ENCODE measurements at places on chromosomes 11 and 22. TPM values are rescaled to one million over a fixed set of nuclear protein-coding genes. Genes with fewer than 3 reads are reported as not detected.

GRCh38 chr22:36153501-36154422 is 6.8 kb downstream of the APOL3 start:
- no peak for DNase-seq

Gene MIOX
- not detected for total RNA-seq

DNA sequence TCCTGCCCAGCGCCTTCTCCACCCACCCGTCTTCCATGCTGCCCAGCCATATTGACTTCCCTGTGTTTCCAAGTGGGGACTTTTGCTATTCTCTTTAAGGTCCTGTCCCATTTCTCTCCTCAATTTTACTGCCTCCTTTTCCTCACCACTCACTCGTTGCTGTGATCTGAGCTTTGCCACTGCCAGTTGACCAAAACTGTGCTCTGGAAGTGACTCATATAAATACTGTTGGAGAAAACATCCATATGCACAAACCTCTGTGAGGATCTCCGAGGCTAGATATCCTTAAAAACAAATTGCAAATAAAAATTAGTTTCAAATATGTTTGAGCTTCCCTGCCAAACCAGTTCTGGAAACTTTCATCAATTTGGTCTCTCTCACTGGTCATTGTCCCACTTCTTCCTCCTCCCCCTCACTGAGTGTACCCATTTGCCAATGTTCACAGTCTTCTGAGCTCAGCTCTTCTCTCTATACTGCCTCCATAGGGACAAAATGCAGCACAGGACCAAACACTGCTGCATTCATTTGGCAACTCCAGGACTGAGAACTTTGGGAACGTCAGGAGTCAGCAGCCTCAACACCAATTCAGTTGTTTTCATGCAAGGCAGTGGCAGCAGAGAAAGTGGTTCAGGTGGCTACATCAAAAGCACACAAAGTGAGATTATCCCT is 34.0 kb upstream of the MMP13 start:
- DNase-seq, result no peak

DNA sequence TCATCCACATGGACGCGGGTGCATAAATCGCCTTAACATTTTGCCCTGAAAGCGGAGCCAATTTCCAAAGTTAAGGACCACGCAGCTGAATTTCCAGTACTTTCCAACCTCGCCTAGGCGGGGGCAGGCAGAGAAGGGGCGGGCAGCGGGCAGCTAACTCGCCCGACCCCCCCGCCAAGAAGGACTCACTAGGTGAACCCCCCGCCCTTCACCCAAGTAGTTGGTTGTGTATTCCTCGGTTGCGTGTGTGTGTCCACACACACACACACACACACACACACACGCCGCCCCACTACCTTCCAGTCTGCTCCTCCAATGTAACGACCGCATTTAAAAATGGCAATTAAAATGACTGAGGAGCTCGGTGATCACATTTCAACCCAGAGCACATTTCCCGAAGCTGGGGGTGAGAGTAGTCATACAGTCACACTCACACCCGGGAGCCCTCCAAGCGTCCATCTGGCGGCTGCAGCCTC is 1.4 kb downstream of the TENM4 start:
- no peak for DNase-seq

Gene SERPIND1
- total RNA-seq, result not detected

GRCh38 chr22:40236131-40236665 is 58.5 kb downstream of the TNRC6B start:
- DNase-seq, result no peak

Gene INS
- total RNA-seq, result not detected

DNA sequence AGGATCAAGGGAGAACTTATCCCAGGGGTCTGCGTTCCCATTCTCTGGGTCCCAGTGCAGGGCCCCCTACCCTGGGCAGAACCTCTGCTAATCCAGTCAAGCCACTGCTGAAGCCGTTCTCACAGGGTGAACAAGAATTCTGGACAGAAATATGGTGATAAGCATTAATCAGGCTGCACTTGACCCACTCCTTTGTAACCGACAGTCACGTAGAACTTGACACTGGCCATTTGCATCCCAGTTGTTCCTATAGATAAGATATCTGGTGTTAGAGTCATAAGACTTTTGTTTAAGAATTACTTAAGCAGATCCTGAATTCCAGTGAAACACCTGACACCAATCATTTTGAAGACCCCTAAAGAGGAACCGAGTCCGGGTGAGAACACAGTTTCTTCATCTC is 107.5 kb upstream of the THY1 start:
- DNase-seq, result no peak

Gene OR51B5
- total RNA-seq, result not detected

DNA sequence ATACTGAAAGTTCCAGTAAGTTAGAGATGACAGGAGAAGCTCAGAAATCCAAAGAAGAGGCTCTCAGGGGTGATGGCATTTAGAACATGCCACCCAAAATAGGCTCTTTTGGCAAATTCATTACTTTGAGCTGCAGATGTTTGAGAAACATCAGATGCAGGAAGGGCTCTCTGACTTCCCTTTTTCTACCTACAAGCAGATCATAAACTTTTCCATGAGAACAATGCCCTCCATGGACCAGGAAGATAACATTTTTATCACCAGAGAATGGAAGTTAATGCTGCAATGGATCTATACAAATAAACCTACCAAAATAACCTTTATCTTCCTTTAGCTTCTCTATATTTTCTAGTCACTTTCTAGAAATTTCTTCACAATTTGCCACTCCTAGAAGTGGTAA is 32.7 kb upstream of the FAR1 start:
- DNase-seq, result no peak

Gene MPPED1
- total RNA-seq, result not detected

DNA sequence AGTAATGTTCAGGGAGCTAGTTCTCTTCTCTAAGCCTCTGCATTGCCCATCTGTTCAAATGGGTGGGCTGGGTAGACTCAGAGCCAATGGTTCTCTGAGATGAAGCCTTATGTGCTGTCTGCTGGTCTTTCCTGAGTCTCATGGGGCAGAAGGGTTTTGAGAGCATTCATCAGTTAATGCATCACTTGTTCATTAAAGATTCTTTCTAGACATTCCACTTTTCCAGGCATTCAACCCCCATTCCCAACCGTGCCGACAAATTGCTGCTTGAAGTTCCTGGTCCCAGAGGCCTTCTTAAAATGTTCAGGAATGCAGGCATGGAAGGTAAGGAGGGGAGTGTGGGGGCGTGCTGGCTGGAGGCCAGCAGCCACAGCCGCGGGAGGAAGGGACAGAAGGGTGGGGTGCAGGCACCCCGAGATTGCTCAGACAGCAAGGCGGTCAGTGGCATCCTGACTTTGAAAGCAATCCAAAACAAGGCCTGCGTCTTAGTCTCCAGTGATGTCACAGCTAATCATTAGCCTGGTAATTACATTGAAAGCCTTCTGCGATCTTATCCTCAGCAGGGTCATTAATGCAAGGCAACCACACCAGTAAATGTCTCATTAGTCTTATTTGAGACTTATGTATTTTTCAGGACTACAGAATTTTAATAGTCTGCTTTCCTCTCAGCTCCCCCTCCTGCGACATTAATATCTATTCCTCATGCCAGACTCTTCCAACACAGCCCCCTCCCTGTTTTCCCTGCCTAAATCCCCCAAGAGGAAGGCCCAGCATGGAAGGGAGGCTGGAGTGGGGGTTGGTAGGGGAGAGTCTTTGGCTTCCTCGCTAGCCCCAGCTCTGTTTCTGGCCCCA is 328.8 kb downstream of the MIAT start:
- no peak for DNase-seq

DNA sequence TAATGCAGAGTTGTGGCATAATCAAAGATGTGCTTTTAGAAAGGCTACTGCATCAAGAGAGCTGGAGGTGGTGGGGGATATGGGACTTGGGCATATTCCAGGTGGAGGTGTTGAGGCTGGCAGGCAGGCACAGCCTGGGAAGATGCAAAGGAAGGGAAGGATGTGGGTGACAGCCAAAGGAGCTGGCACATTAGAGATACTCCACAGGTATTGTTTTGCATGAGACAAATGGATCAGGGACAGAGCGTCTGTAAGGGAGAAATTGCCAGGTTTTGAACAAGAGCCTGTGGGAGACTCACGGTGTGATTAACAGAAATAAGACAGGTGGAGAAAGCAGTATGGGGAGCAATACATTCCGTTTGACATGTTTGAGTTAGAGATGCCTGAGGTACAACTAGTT is 263.7 kb downstream of the NELL1 start:
- DNase-seq, result no peak

Gene PHOX2A
- total RNA-seq, result not detected

Gene GAL3ST1
- 0.19 TPM for total RNA-seq

Gene ARHGAP32
- total RNA-seq, result 6.4 TPM

Gene OR5B3
- total RNA-seq, result not detected

DNA sequence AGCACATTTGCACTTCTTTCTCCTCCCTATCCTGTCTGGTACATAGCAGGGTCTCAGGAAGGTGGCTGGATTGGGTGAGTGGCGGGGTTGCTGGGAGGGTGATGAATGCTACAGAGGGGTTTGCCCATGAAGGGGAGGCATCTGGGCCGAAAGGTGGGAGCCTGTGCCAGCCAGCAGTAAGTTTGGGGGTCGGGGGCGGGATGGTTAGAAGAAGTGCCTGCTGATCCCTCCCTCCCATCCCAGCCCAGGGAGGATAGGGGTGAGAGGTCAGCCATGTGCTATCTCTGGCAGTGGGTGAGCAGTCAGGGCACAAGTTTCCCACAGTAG is 2.8 kb downstream of the CD82 start:
- DNase-seq, result no peak

DNA sequence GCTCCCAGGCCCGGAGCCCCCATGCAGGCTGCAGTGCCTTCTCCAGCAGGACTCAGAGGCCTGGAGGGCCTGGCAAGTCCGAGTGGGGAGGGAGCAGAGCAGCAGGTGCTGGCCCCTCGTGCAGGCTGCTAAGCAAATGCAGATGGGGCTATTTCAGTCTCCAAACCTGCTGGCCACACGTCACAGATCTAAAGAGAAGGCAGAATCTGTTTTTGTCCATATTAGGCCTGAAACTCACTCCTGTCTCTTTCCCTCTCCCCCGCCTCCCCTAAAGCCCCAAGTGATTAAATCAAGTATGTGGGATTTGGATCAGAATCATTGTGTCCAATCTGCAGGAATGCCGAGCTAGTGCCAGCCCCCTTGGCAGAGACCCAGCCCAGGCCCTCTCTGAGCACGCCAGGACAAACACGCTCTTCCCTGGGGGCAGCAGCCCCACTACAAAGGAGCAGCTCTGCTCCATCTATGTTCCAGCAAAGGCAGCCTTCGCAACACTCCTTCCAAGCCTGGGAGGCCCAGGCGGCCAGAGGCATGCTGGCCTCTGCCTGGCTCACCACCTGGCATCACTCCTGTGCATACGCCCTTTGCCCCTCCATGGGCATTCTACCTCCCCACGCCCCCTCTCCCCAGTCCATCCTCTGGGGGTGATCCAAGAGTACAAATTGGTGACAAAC is 26.5 kb downstream of the RPL27A start:
- peak; percentile 94 for DNase-seq

- DNase-seq, result no peak
Observed at GRCh38 chr11:117855912-117856651, 20.4 kb downstream of the FXYD6 start.

DNA sequence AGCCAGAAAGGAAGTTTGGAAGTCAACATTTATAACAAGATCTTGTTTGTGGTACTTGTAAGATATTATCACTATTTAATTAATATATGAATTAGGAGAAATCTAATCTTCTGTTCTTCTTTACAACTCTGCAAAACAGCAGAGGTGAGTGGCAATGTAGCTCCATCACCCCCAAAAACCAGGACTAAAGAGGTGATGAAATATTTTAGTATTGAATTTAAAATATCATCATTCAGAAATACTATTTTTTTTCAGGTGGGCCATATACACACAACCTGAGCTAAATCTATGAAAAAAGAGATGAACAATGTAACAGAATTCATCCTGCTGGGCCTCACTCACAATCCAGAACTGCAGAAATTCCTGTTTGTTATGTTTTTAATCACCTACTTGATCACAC is at the start of gene OR4C45:
Gene OR4C45, plus strand, starts transcription at position 301 of the 400 bp plus-strand sequence.
- no peak for DNase-seq

DNA sequence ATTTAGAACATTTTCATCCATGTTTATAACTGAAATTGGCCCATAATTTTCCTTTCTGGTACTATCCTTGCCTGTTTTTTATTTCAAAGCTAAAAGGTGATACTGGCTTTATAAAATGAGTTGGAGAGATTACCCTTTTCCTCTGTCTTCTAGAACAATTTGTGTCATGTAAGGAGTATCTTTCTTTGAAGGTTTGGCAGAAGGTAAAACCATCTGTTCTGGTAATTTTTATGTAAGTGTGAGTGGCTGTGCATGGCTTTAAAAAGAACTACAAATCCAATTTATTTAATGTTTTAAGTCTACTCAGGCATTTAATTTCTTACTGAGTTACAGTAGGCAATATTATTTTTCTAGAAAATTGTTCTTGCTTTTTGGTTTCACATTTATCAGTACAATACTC is 7.7 kb upstream of the MRGPRD start:
- no peak for DNase-seq

DNA sequence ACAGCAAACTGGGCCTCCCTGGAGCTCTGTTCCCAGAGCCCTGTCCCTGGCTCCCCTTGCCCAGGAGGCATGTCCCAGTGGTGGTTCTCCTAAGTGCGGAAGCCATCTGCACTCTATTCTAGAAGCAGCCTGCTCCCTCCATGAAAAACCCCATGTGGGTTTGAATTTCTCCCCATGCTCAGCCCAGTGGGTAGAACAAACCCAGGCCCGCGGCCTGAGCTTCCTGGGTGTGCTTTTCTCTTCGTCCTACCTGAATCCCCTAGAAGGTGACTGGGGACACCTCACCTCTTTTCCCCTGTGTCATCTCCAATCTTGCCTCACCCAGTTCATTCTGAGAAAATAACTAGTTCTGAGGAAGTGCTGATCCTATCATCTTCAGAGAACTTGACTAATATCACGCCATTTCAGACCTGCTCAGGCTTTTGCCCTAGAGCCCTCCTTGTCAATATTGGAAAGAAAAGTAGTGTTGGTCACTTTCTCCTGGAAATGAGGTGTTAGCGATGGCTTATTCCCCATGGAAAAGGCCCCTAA is 15.9 kb downstream of the IL10RA start:
- DNase-seq, result no peak

Gene UBQLNL
- total RNA-seq, result 0.24 TPM

- DNase-seq, result no peak
Observed at GRCh38 chr11:98701541-98701940, 319.2 kb upstream of the CNTN5 start.

Gene ROM1
- total RNA-seq, result 2.4 TPM

Gene SCT
- total RNA-seq, result not detected

- no peak for DNase-seq
Observed at GRCh38 chr11:48018528-48019216, 38.3 kb downstream of the PTPRJ start.

- DNase-seq, result no peak
Observed at GRCh38 chr11:127058524-127058923, 58.0 kb upstream of the KIRREL3 start.

DNA sequence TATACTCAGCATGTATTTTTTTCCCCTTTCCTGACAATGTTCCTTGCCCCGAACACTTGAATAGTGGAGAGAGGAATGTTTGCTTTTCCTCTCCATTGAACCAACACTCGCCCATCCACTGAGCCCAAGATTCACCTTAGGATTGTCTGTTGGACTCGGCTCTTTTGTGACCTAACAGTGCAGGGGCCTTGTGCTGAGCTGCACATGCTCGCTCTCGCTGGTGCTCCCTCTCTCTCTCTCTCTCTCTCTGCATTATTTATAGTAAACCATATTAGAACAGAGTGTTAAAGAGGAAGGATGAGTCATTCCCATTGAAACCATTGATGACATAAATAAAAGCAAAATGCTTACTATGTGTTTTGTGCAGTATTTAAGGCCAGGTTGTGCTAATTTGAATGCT is 20.7 kb downstream of the ZBTB16 start:
- no peak for DNase-seq

Gene OR8H2
- total RNA-seq, result not detected

Measured in Right ventricle myocardium inferior (tissue), 1 donor.